Cardiac muscle cell (in vitro differentiated cells and primary cell): ENCODE measurements at places on chromosomes 3 and 15.

- no peak for DNase-seq
Measured at GRCh38 chr15:100092034-100092433, 249.7 kb downstream of the ADAMTS17 start.

DNA sequence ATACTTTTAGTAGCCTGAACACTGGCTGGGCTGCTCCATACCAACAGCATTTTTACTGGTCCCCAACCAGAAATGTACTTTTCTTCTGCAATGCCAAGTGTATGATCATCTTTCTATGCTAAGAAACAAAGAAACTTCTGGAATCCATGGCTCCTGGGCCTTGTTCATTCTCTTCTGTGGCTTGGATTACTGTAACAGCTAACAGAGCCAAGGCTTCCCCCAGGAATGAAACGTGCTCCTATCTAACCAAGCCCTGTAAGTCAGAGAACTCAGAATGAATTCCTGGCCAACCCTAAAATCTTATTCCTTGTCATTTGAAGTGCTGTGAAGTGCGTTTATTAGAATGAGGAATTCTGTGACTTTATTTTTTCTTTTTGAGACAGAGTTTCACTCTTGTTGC lies 102.9 kb upstream of the RAD18 start:
- DNase-seq, result no peak

DNA sequence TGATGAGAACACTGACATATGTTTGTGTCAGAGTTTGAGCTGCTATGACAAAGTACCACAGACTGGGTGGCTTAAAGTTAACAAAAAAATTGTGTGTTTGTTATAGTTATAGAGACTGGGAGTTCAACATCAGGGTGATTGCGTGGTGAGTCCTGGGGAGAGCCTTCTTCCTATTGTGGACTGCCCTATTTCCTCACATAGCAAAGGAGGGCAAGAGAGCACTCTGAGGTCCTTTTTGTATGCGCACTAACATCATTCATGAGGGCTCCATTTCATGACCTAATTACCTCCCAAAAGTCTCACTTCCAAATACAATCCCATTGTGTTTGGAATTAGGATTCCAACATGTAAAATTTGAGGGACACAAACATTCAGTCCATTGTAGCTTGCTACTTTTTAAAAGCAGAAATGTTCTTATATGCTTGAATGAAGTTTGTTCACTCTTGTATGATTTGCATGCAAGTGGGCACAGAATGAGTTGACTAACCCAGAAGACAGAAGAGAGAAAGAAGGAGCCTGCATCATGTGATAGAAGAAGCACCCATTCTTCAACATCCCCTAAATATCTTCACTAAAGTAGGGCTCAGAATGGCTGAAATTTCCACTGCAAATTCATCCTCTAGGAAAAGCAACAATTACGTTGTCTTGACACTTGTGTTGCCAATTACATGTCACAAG lies 18.9 kb upstream of the ALCAM start:
- no peak for DNase-seq

GRCh38 chr3:150922611-150923010 lies 17.4 kb upstream of the MINDY4B start:
- DNase-seq, result peak; percentile 34

GRCh38 chr3:152613851-152614250 lies 221.1 kb upstream of the P2RY1 start:
- DNase-seq, result no peak

DNA sequence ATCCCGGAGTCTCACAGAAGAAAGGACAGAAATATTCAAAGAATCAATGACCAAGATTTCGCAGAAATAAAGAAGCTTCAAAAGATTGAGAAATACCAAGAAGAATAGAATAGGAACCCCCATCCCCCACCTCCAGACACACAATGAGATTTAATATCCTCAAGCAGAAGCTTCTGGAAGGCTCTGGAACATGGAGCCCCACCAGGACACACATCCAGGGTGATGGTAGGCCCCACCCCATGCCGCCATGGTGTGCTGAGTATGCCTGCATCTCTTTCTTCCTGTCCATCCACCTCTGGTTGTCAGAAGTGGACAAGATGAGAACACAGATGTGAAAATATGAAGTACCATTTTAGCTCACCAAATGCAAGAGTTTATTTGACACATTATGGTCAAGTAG lies 19.3 kb downstream of the PRR23E start:
- no peak for DNase-seq

DNA sequence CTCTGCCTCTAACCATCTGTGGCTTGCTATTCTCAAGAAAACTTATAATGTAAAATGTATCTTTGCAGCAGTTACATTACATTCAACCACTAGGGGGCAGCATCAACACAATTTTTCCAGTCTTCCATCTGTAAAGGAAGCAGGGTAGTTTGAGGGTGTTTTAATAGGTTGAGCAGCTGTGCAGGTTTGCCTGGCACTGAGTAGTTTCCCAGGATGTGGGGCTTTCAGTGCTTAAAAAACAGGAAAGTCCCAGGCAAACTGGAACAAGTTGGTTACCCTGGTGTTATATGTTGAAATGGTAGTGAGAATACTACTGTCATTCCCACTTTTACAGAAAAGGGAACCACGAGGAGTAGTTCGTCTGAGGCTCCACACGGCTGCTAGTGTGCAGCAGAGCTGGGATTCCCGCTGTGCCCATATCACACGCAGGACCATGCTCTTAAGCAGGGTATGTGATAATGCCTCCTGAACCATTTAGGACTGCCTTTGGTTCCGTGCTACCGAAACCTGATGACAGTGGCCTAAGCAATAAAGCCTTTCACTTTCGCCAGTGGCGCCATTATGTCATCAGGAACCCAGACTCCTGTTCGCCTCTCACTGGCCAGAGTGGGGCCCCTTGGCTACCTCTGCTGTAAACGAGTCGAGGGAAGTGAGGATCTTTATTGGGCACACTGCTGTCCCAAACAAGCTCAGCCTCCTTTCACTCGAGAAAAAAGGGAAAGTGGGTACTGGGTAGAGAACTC lies 64.7 kb upstream of the ZBTB38 start:
- peak; percentile 79 for DNase-seq

- no peak for DNase-seq
Measured at GRCh38 chr3:58490860-58491501, 915 bp upstream of the KCTD6 start.

- DNase-seq, result peak; percentile 3
Measured at GRCh38 chr3:142705198-142705597, 18.6 kb upstream of the TRPC1 start.

DNA sequence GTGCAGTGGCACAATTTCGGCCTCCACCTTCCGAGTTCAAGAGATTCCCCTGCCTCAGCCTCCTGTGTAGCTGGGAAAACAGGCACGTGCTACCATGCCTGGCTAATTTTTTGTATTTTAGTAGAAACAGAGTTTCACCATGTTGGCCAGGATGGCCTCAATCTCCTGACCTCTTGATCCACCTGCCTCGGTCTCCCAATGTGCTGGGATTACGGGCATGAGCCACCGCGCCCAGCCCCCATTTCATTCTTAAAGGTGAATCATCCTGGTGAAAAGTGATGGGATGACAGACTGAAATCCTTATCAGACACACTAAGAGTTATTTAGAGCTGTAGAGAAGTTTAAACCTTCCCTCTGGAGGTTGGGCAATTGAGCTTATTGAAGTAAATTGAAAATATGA lies 24.1 kb upstream of the SERPINI2 start:
- DNase-seq, result no peak

GRCh38 chr3:194929578-194929960 lies 243.9 kb downstream of the FAM43A start:
- DNase-seq, result no peak

DNA sequence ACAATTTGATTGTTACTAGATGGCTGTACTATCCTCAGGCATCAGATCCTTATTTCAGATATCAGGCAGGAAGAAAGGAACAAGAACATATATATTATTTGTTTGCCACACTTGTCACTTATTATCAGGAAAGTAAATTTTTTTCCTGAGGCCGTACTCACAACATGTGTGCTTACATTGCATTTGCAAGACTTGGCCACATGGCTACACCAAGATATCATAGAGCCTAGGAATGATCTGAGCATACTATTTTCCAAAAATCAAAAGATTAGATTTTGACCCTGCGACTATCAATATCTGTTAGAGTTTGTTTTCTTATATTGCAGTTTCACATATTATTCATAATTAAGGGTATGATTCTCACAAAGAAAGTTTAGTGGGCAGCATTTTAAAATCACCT lies 426.2 kb upstream of the BCHE start:
- no peak for DNase-seq

GRCh38 chr3:30613133-30613825 lies 6.9 kb downstream of the TGFBR2 start:
- peak; percentile 53 for DNase-seq

DNA sequence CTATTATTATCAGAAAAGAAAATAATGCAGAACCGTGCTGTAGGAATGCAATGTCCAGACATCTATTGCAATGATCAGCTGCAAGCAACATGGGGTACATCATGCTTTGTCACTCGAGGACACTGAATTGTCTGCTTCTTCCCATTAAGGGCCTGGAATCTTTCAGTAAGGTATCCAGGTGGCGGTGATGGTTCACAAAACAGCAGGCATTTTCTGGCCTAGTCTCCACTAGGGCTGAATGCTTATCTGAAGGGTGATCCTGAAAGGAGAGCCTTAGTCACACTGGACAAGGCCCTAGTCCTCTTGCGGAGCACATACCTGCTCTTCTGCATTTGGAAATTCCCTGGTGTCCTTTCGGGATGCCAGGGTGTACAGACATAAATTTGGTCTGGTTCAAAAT lies 21.2 kb downstream of the ITPR1 start:
- DNase-seq, result no peak

DNA sequence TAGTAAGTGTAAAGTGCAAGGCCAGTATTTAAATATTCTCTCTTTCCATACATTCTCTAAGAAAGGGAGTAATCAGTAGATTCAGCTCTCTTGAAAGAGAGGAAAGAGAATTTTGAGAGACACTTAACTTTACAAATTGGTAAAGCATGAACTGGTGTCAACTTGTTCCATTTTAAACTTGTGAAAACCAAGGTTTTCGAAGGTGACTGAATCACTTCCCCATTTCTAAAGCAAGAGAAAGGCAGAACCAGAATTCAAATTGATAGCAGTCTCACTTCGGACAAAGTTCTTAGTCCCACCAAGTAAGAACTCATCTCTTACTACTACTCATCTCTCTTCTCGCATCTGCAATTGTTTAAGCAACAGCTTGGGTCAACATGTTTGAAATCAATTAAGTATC lies 22.4 kb downstream of the TJP1 start:
- no peak for DNase-seq

DNA sequence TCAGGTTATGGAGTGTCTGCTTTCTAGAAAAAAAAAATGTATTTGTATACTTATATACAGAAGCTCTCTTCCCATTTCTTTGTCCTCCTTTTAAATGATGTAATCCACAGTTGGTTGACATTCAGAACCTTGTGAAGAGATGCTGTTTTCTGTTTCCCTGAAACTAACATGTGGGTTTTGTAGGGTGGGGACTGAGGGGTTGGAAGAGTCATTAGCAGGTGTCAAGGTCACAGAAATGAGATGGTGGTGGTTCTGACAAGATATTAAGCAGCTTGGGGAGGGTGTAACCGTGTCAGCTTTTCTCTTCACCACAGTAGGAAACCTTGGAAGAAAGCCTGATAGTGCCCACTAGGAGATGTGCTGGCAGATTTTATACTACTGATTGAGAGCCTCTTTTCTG lies 2.4 kb downstream of the RASA2 start:
- no peak for DNase-seq

DNA sequence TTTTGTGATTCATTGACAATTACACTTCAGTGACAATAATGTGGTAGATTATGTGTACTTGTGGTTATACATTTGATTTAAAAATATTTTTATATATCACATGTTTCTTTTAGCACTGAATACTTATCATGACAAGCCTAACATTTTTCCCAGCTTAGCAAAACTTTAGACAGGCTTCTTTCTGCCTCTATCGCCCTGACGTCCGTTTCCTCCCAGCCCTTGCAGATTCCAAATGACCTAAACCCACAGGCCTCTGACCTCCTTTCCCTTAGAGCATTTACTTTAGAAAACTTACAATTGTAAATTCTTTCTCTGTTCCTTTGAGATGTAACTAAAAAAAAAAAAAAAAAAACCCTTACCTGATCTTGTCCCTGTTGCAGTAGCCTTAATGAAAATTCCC lies 326.1 kb downstream of the UNC13C start:
- DNase-seq, result no peak

- no peak for DNase-seq
Measured at GRCh38 chr3:74862476-74862875, 248.0 kb upstream of the CNTN3 start.

- no peak for DNase-seq
Measured at GRCh38 chr3:45868213-45868612, 18.1 kb upstream of the CCR9 start.

DNA sequence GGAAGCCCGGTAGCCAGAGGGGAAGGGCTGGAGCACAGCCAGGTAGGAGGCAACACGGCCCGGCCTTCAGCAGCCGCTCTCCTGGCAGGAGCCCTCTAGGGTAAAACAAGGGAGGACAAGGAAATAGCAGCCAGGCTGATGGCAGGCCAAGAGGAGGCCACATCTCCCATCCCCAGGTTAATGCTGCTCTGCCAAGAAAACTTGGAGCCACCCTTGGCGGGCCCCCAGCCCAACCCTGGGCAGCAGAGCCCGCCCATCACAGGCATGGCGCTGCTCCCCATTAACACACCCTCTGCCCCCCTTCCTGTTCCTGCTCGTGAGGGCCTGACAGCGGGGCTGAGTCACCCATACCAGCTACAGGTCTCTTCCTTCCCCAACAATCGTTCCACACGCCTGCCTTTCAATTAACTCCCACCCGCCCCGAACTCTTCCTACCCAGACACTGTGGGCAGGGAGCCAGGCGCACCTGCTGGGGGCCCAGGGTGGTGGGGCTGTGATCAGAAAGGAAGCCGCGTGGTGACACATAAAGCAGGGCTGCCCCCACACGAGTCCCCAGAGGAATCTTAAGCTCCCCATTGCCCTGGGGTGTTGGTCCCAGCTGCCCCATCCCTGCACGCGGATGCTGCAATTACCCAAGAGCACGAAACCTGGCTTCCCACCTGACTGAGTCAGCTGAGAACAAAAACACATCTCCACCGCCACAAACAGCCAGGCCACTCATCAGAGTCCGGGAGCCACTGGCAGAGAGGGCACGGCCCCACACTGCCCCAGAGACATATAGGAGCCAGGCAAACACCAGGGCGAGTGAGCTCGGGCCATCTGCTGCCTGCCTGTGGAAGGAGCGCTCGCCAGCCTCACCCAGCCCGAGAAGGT lies at the start of gene C15orf62:
C15orf62 (plus strand) TSS at position 707 of the 873 bp plus-strand sequence. CDS start 516 bp downstream, outside the sequence.
- no peak for DNase-seq

GRCh38 chr3:120177707-120178306 lies 83.6 kb upstream of the GSK3B start:
- no peak for DNase-seq

- no peak for DNase-seq
Measured at GRCh38 chr3:185981621-185982020, 43.8 kb upstream of the TRA2B start.

DNA sequence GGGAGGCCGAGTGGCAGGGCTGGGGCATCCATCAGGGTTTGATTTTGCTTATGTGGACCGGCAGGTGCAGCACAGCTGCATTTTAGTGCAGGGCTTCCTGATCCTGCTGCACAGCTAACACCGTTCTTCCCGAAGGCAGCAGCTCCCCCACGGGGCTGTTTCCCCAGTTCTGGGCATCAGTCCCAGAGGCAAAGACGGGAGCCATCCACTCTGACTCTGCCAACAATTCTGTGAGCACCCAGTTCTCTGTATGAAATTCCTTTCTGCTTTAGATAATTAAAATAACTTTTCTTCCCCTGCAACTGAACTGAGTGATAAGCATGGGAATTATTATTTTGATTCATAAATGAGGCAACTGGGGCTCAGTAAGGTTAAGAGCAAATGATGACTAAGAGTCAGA lies 262.9 kb upstream of the ATP10A start:
- no peak for DNase-seq

GRCh38 chr3:150523538-150523937 lies 22.8 kb downstream of the SERP1 start:
- DNase-seq, result peak; percentile 8
